ENCODE measurements at places on chromosomes 16 and 17. TPM values are rescaled to one million over a fixed set of nuclear protein-coding genes. Genes with fewer than 3 reads are reported as not detected.
A peak's percentile ranks its signal among the peaks of the same experiment; 100 is the strongest.

CCDC144A gene
- 4.5 TPM for total RNA-seq

DNA sequence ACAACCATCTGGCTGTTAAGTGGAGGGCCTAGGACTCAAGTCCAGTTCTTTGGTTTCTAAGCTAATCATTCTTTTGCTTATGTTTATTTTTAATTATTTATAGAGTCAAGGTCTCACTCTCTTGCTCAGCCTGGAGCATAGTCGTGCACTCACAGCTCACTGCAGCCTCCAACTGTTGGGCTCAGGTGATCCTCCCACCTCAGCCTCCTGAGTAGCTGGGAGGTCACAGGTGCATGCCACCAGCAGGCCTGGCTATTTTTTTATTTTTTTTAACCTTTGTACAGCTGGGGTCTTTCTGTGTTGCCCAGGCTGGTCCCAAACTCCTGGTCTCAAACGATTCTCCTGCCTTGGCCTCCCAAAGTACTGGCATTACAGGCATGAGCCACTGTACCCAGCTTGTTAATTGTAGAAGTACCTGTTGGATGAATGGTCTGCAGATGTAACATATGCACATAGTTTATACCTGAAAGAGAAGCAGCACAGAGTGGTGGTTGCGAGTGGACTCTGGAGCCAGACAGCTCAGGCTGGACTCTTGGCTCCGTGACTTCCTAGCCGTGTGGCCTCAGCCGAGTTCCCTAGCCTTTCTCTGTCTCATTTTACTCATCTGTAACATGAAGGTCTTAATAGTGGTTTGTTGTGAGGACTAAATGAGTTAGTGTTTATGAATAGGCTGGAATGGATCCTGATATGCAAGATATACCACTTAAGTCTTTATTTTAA is 337.5 kb downstream of the SNX29 start:
- H3K27me3 ChIP-seq = no peaks in the 10 kb centered on the region
- H3K27ac ChIP-seq = no peak overlapping the region
- no peaks in the 10 kb centered on the region for H3K36me3 ChIP-seq
- no peak overlapping the region for H3K4me3 ChIP-seq

DNA sequence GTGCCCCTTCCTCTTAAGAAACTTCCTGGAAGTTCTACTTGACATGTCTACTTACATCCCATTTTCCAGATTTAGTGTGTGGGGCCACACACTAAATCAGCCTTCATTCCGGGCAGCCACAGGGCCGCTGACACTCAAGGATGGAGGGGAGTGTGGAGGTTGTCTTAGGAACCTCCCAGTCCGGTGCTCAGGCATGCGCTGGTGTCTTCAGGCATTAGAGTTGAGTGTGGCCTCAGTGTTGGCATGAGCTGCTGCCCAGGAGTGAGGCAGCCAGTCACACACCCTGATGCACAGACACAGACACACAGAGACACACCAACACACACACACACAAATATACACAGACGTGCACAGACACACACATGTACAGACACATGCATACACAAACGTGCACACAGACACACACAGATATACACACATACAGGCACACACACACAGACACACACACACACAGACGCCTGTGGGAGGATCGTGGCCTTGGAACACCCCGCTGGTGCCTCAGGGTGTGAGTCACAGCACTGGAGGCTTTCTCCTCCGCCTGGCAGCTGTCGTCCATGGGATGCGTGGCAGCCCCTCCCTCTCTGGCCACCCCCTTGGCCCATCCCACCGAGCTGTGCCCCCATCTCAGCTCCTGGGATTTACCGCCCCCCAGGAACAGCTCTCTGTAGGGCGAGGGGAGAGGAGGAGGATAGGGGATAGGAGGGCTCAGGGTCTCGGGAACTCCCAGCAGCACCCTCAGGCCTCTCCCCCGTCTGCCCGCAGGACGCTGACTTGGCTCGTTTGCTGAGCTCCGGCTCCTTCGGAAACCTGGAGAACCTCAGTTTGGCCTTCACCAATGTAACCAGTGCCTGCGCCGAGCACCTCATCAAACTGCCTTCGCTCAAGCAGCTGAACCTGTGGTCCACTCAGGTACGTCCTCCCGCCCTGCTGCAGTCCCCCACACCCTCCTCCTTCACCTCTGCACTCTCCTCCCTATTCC is 75.6 kb upstream of the PLCG2 start:
- DNase-seq = no peak
- H3K4me1 ChIP-seq = no peaks in the 10 kb centered on the region
- no peak overlapping the region for H3K27ac ChIP-seq
- H3K27me3 ChIP-seq = no peaks in the 10 kb centered on the region
- H3K4me3 ChIP-seq = no peak overlapping the region
- peaks cover 78% of the 10 kb centered on the region for H3K36me3 ChIP-seq

DNA sequence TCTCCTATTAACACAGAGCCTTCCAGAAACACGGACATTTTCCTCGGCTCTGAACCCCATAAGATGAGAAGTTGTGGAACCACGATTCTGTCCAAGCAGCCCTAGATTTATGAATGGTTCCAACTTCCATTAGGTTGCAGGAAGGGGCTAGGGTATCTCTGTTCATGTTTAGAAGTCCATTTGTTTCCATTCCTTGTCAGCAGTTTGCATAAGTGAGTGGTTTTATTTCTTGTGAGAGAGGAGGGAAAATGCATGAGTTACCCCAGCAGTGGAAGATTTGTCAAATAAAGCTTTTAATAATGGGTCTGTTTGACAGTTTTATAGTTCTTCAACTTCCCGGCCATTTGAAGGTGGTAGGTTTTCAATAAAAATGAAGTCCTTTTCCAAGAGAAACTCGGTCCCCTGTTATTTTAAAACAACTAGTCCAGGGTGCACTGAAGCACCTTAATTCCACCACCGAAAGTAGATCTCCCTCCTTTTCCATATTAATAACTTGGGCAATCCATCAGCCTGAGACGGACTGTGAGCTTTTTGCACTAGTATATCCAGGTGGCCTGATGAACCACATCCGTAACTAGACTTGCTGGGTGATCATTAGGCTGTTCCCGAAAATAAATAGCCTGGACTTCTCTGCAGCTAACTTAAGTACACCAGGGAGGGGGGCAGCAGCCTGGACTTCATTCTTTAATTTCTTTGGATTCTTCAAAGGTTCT is 181.3 kb downstream of the TMEM114 start:
- H3K36me3 ChIP-seq = no peaks in the 10 kb centered on the region
- no peak overlapping the region for H3K27ac ChIP-seq
- no peak for DNase-seq
- no peaks in the 10 kb centered on the region for H3K4me1 ChIP-seq
- H3K4me3 ChIP-seq = no peak overlapping the region

EPN3 gene
- not detected for total RNA-seq

PIK3R5 gene
- total RNA-seq = 254 TPM

DNA sequence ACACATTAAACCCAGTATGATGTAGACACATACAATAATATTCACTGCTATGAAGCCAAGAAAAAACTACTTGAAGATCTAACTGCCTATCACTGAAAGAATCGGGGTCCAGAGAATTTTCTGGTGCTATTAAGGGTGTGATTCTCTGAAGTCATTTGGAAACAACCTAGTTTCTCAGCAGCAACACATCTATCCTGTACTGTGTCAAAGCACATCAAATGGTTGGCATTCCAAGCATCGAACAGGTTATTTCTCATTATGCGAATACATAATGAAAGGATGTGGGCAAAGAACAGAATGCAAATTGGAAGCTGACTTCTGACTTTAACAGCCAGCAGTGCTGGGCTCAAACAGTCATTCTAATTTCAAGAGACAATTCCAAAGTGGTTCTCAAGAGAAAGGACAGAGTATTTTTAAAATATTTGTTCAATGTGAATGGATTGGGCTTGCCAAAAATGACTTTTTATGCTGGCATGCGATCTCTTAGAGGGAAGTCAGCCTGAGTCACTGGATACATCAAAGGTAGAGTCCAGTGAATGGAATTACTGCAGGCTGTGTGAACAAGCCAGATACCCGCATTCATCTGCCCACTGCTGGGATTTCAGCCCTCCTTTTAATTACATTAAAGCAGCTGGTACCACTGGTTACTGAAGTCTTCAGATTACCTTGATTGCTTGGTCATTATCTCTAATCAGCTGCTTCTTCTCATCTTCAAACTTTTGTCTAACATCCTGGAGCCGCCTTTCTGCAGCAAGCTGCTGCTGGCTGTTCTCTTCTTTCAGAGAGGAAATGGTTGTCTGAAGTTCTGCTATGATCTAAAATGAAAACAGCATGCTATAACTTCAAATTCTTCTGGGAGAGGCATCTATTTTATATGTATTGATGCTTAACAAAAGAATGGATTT is 181.2 kb upstream of the AXIN2 start:
- no peak overlapping the region for H3K4me3 ChIP-seq
- no peak overlapping the region for H3K27ac ChIP-seq
- H3K4me1 ChIP-seq = no peaks in the 10 kb centered on the region
- H3K27me3 ChIP-seq = no peaks in the 10 kb centered on the region
- no peaks in the 10 kb centered on the region for H3K36me3 ChIP-seq

- peak overlapping the region; percentile 93 for H3K27ac ChIP-seq
- H3K4me3 ChIP-seq = no peak overlapping the region
- H3K27me3 ChIP-seq = no peaks in the 10 kb centered on the region
- no peak for DNase-seq
These were observed 9.9 kb downstream of the ADCY7 start for GRCh38 chr16:50276326-50276640.

RHBDL1 gene
- 4.2 TPM for total RNA-seq

PRKCB gene
- total RNA-seq = 182 TPM

- no peaks in the 10 kb centered on the region for H3K27me3 ChIP-seq
- H3K4me1 ChIP-seq = peaks cover 3% of the 10 kb centered on the region
- H3K27ac ChIP-seq = no peak overlapping the region
These were observed 7.4 kb upstream of the MRPL12 start for GRCh38 chr17:81695801-81696200.

- no peak for DNase-seq
- no peak overlapping the region for H3K27ac ChIP-seq
- H3K4me1 ChIP-seq = no peaks in the 10 kb centered on the region
- H3K27me3 ChIP-seq = no peaks in the 10 kb centered on the region
- H3K4me3 ChIP-seq = no peak overlapping the region
- H3K36me3 ChIP-seq = no peaks in the 10 kb centered on the region
These were observed 8.2 kb upstream of the RNFT1 start for GRCh38 chr17:59972778-59973177.

DNA sequence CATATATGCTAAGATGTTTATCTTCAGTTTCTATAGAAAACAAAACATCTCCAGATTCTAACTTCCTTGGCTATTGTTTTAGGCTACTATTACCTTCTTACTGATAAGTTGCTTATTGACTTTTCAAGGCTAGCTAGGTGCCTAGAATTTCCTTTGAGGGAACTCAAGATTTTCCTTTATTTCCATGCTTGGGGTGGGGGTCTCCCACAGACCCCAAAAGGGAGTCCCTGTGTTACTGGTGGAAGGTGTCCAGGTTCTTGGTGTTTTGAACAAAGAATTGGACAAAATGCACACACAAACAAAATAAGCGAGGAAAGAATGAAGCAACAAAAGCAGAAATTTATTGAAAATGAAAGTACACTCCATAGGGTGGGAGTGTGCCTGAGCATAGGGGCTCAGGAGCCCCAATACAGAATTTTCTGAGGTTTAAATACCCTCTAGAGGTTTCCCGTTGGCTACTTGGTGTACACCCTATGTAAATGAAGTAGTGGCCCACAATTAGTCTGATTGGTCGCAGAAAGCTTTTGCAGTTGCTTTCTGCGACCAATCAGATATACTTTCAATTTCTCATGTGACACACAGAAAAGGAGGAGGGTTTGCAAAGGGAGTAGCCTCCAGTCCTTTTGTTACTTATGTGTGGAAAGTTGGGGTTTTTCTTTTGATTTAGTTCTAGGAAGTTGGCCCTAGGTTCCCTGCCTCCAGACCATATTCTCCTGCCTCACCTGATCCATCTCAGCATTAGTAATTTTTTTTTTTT is 67.5 kb downstream of the MARF1 start:
- H3K27me3 ChIP-seq = no peaks in the 10 kb centered on the region
- no peak for DNase-seq
- no peak overlapping the region for H3K27ac ChIP-seq
- H3K4me1 ChIP-seq = no peaks in the 10 kb centered on the region
- no peaks in the 10 kb centered on the region for H3K36me3 ChIP-seq
- H3K4me3 ChIP-seq = no peak overlapping the region

- no peak overlapping the region for H3K4me3 ChIP-seq
- no peaks in the 10 kb centered on the region for H3K36me3 ChIP-seq
- H3K27ac ChIP-seq = no peak overlapping the region
- no peaks in the 10 kb centered on the region for H3K4me1 ChIP-seq
- H3K27me3 ChIP-seq = no peaks in the 10 kb centered on the region
These were observed 25.2 kb upstream of the TMEM220 start for GRCh38 chr17:10754861-10755591.

- H3K27me3 ChIP-seq = no peaks in the 10 kb centered on the region
- H3K4me1 ChIP-seq = peaks cover 73% of the 10 kb centered on the region
- peak; percentile 34 for DNase-seq
- H3K4me3 ChIP-seq = no peak overlapping the region
These were observed 89.2 kb downstream of the PITPNC1 start for GRCh38 chr17:67466251-67466796.

OR3A2 gene
- total RNA-seq = not detected

Measured in natural killer cell (primary cell).